T-helper 22 cell (primary cell): ENCODE measurements at places on chromosomes 16 and 17.

- DNase-seq = no peak
These were observed 13.9 kb upstream of the ADGRG1 start for GRCh38 chr16:57614536-57614935.

DNA sequence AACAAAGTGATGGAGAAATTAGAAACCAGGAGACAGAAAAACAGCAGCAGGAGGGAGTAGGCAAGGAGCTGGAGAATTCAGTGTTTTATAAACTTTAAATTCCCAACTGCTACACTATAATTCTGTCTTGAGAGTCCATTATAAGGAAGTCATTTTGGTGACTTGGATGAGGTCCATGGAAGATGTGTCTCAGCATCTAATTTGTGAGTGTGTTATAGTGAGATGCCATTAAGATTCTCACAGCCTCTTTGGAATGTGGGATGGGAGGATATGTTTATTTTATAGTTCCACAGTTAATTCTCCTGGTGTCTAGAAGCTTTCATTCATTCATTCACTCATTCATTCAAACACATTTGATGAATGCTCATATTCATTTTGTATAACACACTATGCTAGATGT is 206.0 kb upstream of the MYOCD start:
- DNase-seq = no peak

GRCh38 chr16:70018254-70018653 is 67.1 kb downstream of the CLEC18A start:
- peak; percentile 31 for DNase-seq

DNA sequence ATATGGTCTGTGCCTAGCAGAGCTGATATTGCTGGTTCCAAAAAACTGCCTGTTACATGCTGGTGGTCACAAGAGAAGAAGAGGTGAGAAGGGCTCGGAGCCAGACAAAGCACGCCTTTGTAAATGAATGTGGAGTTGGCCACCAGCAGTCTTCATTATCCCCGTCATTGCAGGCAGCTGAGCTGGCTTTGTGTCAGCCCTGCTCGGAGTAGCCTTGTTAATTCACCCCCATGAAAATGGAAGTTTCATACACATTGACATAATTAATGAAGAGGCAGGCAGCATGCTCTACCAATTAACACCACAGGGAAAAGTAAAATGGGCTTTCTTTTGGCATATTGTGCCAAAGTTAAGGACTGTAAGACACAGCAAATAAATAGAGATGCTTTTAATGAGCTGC is 113.7 kb upstream of the RBFOX1 start:
- no peak for DNase-seq

- DNase-seq = no peak
These were observed 20.1 kb downstream of the TPSD1 start for GRCh38 chr16:1275791-1276579.

DNA sequence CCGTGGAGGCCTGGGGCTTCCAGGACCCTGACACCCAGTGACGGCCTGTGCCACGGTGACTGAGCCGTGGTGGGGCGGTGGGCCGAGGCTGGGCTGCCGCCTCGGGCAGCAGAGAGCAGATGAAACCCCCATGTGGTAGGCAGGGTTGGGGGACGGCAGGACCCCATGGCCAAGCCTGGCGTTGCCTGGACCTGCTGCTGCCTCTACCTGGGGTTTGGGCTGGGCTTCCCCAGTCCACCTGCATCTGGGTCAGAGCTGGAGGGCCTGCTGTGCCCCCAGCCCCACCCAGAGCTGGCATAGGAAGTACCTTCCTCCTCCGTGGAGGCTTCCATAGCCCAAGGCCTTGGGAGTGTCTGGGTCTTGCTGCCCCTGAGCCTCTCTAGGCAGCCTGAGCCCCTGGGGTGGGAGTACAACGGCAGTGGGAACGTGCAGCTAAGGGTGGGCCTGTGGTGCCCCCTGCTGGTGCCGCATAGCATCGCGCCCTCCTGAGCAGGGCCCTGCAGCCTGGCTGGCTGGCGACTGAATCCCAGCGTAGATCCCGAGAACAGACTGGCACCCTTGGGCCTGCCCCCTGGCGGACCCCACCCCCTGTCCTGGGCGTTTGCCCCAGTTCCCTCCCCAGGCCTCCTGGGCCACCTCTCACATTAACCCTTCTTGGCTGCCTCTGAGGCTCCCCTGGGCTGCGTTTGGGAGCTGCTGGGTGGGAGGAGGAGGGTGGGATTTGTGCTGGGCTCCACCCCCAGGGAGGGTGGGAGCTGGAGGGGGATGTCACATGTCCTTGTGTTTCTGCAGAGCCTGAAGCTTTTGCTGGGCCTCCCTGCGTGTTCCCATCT is 12.6 kb upstream of the ATP6V0C start:
- peak; percentile 46 for DNase-seq

DNA sequence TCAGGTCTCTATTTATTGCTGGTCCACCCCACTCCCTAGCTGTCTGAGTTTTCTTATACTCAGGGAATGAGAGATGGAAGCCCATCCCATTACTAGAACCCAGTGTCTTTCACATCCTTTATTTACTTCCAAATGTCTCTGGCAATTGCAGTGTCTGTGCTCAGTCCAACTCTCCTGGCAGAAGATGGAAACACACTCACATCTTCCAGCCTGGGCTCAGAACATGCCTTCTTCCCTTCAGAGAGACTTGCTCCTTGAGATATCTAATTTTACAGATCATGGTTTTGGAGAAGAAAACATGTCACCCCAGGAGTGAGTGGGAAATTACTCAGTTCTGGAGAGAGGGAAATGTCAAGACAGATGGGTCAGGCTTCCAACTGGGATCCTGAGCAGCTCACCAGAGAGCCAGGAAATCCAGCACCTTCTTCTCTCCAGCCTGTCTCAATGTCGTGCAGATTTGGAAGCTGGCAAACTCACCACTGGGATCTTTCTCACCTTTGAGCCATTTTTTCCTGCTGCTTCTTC is 494.4 kb downstream of the HS3ST4 start:
- DNase-seq = no peak

DNA sequence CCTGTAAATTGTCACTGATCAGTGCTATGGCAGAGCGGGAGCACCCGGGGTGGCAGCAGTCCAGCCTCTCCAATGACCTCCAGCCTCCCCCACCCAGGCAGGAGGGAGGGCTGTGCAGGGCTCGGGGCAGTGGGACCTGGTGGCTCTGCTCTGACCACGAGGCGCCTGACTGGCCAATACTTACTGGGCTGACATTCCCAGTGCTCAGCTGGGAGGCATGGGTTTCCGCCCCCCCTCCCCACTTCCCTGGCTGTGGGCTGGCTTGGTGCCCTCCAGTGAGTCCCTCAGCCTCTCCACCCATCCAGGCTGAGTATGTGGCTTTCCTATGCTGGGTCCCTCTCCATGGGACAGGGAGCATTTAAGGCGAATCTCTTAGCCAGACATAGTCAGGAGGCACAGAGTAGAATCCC is 2.7 kb downstream of the SOCS3 start:
- no peak for DNase-seq

DNA sequence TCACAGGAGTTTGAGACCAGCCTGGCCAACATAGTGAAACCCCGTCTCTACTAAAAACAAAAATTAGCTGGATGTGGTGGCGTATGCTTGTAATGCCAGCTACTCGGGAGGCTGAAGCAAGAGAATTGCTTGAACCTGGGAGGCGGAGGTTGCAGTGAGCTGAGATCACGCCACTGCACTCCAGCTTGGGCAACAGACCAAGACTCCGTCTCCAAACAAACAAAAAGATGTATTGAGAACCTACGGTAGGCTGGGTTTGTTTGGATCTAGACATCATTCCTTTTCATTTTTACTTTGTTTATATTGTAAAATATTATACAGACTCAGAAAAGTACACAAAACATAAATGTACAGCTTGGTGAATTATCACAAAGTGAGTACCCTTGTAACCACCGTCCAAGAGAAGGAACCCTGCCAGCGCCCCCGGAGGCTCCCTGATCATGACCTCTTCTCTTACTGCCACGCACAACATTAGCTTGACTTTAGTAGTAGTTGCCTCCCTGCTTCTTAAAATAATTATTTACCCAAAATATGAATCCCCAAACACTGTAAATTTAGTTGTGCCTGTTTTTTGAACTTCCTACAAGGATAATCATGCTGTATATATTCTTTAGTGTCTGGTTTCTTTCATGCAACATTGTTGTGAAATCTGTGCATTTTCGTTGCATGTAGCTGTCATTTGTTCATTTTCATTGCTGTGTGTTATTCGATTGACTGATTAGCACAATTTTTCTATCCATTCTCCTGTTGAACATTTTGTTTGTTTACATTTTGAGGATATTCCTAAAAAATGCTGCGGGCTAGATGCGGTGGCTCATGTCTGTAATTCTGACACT is 56.5 kb downstream of the KSR1 start:
- DNase-seq = no peak

DNA sequence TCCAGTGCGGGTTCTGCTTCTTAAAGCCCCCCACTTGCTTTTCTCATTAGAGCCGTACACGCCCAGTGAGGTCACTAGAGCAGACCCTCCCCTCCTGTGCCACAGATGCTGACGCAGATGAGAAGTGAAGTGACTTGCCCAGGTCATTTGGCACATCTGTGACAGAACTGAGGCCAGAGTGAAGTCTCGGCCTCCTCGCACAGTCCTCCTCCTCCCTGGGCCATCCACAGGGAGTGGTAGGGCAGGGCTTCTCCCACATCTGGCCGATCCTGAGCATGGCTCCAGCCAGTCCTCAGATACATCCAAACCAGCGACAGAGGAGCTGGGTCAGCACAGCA is 15.3 kb upstream of the TBX2 start:
- DNase-seq = no peak

DNA sequence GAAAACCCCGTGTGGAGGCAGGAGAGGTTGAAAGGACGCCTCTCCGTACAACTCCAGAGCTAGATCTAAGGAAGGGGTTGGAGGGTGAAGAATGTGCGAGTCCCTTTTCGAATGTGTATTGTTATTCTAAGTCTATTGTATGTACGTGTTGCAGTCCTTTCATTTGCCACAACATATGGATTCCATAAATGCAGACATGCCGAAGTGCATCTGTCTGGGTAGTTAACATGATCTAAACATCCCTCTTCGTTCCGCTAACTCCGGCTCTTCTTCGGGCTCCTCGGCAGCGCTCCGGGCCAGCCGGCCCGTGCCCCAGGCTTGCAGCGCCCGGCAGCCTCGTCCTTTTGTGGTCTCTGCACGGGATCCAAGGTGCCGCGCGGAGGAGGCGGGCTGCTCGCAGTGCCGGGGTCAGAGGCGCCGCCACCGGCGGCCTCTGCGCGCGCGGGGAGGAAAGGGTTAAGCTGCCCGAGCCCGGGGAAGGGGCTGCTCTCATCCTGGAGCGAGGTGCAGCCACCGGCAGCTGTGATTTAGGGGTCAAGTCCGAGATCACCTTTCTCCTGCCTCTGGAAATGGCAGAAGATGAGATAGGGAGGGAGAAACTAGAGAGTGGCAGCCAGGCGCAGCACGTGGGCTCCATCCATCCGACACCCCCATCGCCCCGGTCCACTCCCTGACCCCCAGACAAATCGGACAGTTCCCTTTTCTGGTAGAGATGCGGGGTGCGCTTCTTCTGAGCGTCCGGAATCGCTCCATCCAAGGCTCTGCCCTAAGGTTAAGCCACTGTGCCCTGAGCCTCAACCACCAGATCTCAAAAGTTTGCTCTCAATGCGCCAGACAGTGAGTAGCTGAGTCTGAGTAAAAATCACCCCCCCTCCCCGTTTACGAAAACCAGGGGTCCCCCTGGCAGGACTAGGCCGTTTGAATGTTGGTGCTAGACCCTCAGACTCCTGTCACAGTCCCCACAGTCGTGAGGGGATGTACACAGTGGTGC is 15.1 kb upstream of the ZFHX3 start:
- DNase-seq = no peak
